ENCODE measurements at places on chromosomes 1 and 21.

DNA sequence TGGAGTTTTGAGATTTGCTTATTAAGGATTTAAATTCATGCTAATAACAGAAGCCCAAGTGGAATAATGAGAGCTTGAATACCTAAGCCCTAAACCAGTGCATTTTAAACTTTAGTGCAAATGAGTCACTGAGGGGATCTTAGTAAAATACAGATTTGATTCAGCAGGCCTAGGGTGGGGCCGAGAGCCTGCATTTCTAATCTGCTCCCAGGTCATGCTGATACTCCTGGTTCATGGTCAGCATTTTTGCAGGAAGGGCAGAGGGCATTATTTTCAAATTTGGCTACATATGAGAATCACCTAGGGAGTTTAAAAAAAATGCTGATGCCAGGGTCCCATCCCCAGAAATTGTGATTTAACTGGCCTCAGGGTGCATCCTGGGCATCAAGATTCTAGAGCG is 39.3 kb downstream of the DNTTIP2 start:
- no peak for DNase-seq

DNA sequence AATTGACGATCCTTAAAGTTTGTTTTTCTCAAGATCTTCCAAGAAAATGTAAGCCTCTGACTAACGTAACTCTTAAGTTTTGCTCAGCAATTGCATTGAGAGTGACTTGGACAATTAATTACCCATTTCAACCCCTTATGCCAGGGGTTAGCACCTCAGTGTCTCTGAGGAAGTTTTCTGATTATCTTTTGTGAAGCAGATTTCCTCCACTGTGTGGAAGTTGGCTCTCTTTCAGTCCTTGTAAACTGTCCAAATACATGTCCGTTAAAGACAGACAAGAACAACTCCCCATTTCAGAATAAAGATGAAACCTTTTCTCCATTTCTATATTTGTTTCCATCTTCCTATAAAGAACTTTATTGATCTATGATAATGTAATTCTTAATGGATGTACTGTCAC is 296.4 kb upstream of the FMN2 start:
- DNase-seq, result no peak

GRCh38 chr1:36367798-36368197 is 17.9 kb downstream of the STK40 start:
- DNase-seq, result no peak

GRCh38 chr1:73517603-73518191 is 680.3 kb downstream of the LRRIQ3 start:
- no peak for DNase-seq

DNA sequence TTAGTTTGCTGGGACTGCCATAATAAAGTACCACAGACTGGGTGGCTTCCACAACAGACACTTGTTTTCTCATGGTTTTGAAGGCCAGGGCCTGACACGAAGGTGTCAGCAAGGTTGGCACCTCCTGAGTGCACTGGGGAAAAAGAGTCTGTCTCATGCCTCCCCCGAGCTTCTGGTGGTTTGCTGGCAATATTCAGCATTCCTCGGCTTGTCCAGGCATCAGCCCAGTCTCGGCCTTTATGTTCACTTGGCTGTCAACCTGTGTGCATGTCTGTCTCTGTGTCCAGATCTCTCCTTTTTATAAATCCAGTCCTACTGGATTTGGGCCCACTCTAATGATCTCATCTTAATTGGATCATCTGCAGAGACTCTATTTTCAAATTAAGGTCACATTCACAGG is 72.6 kb downstream of the DOP1B start:
- no peak for DNase-seq

GRCh38 chr1:171929121-171929520 is 87.8 kb downstream of the DNM3 start:
- DNase-seq, result no peak
